ENCODE measurements at places on chromosomes 2 and 18. TPM values are rescaled to one million over a fixed set of nuclear protein-coding genes. Genes with fewer than 3 reads are reported as not detected.

TOGARAM2 gene
- 10.4 TPM for total RNA-seq

STRADB gene
- 13.0 TPM for total RNA-seq

SPOPL gene
- total RNA-seq, result 22.5 TPM

- no peak for DNase-seq
Observed at GRCh38 chr2:150234787-150235446, 252.6 kb downstream of the RND3 start.

- no peak for DNase-seq
Observed at GRCh38 chr2:219254590-219255201, 978 bp upstream of the TUBA4A start.

- DNase-seq, result no peak
Observed at GRCh38 chr2:222427646-222428301, 3.4 kb downstream of the SGPP2 start.

DNA sequence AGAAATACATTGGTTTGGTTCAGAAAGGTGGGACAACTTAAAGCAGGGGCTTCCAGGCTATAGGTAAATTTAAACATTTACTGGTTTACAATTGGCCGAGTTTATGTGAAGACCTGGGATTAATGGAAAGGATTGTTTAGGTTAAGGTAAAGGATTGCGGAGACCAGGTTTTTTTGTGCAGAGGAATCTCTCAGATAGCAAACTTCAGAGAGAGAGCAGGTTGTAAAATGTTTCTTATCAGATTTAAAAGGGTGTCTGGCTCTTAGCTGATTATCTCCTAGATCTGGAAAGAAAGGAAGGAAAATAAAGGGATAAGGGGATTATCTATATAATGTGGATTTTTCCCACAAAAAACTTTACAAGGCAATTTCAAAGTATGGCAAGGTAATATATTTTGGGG is 101.3 kb downstream of the LCLAT1 start:
- DNase-seq, result no peak

- DNase-seq, result no peak
Observed at GRCh38 chr18:48470484-48471180, 61.4 kb upstream of the ZBTB7C start.

DNA sequence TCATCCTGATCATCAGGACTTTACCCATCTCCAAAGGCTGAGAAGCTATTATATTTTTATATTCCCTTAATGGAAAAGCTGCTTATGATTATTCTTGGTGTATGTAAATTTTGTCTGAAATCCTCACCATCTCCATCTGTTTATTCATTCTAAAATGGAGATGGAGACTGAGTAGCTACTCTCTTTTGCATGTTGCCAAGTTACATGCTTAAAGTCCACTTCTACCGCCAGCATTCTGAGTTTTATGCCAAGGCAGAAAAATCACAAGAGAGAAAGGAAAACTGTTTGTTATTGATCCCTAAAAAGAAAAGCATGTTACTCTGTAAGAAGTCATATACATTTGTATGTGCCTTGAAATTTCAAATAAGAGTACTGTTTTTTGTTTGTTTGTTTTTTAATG is 94.4 kb upstream of the NOSTRIN start:
- DNase-seq, result no peak
